ENCODE measurements at places on chromosomes 2 and 18.

- DNase-seq = peak; percentile 58
These were observed 116.4 kb upstream of the NYAP2 start for GRCh38 chr2:225282858-225283710.

DNA sequence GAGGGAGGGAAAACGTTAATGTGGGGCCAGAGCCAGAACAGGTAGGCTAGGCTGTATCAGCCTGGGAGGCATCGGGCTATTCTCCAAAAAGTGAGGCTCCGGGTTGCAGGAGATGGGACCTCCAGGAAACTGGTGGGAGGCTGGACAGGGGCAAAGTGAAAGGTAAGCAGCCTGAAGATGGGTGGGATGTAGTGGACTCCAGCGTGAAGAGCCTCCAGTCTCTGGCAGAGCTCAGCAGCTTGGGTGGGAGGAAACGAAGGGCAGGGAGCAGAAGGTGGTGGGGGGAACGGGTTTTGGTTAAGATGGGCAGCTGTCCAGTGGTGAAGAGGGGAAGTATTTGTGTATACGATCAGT, 3.1 kb upstream of the EMX1 start:
- DNase-seq = no peak

DNA sequence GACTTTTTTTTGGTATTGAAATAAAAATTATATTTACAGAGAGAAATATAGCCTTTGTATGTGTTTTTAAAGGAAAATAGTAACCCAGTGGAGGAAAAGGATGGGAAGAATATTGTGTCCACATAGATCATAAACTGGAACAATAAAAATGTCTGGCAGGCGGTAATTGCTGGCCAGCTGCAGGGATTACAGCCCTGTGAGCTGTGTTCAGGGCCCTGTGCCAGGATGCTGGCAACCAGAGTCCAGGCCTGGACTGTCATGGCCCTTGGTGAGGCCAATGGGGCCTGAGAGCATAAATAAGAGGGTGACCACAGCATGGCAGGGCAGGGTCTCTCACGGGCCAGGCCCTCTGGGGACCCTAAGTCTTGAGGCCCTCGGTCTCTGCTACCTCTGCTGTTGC, 171.2 kb downstream of the ACOXL start:
- DNase-seq = no peak

GRCh38 chr2:12514631-12515437, 201.9 kb upstream of the TRIB2 start:
- no peak for DNase-seq

GRCh38 chr2:70854411-70854810, 18.8 kb upstream of the CD207 start:
- no peak for DNase-seq

DNA sequence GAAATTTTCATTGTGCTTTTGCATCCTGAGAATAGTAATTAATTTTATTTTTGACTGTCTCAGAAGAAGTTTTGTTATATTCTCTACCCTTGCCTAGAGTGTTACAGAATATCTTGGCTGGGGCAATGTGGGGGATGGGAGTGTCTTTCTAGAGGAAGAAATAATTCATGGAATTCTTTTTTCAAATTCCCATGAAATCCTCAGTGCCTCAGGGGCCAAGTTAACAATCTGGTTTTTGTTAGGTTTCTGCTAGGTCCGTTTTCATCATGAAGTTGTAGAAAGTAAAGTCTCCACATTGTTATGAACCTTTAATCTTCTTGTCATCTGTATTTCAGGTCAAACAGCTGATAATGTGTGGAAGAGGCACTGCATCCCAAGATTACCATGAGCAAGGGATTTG, 145.6 kb upstream of the GYPC start:
- no peak for DNase-seq

- DNase-seq = peak; percentile 68
These were observed 90.0 kb upstream of the PPP1CB start for GRCh38 chr2:28661589-28662001.

DNA sequence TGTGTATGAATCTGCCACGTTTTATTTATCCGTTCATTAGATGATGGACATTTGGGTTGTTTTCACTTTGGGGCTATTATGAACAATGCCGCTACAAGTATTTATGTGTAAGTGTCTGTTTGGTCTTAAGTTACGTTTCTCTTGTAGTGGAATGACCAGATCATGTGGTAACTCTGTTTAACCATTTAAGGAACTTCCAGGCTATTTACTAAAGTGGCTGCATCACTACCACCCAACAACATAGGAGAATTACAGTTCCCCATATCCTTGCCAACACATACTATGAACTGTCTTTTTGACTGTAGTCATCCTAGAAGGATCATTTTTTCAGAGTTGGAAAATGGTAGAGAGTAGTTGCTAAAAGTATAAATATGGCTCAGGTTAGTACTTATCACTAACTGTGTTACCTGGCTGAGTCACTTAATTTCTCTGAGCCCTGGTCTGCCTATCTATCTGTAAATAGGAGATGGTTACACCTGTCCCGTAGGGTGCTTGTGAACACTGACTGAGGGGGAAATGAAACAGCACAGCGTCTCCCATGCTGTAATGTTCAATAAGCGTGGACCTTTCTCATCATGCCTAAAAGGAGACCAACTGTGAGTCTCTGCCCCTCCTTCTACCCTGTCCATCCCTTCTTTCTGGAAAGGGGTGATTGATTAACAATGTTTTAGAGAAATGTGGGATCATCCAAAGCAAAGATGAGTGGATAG, 103.1 kb downstream of the SH3RF3 start:
- no peak for DNase-seq

GRCh38 chr2:14677039-14677438, 44.5 kb downstream of the LRATD1 start:
- DNase-seq = no peak

- DNase-seq = peak; percentile 56
These were observed 203.7 kb downstream of the KLHL29 start for GRCh38 chr2:23588508-23589201.

GRCh38 chr2:153808679-153809078, 63.0 kb upstream of the GALNT13 start:
- no peak for DNase-seq

DNA sequence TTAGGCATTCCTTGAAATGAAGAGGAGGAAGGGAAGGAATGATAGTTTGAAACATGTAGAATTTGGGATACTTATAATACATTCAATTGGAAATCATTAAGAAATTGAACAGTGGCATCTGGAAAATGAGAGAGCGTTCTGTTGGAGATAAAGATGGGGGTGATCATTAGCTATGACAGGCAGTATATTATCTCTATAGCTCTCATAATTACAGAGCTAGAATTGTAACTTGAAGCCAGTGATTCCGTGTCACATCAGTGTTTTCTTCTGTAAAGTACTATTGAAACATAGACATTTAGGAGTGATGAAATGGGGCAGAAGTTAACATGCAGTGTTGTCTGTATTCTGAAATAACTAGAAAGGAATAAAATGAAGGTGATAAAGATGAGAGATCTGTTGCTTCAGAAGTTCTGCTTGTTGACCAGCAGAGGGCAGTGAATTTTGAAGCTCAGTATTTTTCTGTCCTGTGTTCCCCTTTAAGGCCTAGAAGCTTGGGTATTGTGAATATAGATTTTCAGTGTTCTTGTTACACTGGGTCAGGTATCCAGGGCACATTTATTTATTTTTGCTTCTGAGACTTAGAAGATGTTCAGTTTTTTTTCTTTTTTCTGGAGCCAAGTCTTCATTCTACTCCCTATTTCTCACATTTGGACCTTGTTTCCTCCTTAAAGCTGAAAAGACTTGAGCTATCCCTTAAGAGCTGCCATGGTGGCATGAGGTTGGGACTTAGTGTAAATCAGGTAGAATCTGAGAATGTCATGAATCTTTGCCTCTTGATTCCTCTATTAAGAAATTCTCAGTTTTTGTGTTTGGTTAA, 157.4 kb downstream of the TAF4B start:
- DNase-seq = peak; percentile 58

DNA sequence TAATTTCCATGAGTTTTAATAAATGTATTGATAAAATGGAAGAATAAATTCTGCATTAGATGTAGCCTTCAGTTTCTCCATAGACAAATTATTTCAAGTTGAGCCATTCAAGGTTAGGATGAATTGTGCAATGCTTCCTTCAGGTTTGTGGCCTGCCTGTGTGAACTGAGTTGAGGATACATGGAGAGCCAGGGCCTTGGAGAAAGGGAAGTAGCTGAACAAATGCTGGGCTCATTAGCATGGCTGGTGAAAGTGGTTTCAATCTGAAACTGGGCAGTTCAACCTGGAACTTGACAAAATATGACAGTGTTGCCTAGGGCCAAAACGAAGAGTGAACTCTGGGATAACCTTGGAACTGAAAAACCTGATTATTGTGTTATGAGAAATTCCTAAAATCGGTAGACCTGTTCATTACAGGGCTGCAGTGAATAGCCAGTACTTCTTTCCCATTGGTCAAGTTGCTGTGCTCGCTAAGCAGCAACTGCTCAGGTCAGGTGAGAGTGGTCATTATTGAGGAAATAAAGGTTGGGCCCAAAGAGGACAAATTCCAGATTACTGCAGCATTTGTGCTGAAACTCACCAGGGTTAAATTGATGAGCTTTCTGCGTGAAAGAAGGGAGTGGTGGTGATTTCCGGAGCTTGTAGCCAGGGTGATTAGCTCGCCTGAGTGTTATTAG, 12.7 kb downstream of the INPP1 start:
- no peak for DNase-seq

- peak; percentile 25 for DNase-seq
These were observed 49.0 kb downstream of the PRKCE start for GRCh38 chr2:45700407-45701013.

GRCh38 chr2:66915237-66915636, 480.3 kb downstream of the MEIS1 start:
- peak; percentile 59 for DNase-seq

GRCh38 chr2:209425471-209426071, 1.7 kb downstream of the MAP2 start:
- peak; percentile 44 for DNase-seq

DNA sequence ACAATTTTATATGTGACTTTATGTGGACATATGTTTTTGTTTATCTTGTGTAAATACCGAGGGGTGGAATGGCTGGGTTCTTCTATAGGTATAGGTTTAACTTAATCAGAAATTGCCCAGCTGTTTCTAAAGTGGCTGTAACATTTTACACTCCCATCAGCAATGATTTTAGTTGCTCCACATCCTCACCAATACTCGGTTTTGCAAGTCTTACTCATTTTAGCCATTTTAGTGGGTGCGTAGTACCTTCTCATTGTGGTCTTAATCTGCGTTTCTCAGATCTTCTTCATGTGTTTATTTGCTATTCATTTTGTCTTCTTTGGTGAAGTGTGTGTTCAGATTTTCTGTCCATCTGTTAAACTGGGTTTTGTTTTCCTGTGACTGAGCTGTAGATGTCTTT, 95.4 kb upstream of the BCL2L11 start:
- no peak for DNase-seq

DNA sequence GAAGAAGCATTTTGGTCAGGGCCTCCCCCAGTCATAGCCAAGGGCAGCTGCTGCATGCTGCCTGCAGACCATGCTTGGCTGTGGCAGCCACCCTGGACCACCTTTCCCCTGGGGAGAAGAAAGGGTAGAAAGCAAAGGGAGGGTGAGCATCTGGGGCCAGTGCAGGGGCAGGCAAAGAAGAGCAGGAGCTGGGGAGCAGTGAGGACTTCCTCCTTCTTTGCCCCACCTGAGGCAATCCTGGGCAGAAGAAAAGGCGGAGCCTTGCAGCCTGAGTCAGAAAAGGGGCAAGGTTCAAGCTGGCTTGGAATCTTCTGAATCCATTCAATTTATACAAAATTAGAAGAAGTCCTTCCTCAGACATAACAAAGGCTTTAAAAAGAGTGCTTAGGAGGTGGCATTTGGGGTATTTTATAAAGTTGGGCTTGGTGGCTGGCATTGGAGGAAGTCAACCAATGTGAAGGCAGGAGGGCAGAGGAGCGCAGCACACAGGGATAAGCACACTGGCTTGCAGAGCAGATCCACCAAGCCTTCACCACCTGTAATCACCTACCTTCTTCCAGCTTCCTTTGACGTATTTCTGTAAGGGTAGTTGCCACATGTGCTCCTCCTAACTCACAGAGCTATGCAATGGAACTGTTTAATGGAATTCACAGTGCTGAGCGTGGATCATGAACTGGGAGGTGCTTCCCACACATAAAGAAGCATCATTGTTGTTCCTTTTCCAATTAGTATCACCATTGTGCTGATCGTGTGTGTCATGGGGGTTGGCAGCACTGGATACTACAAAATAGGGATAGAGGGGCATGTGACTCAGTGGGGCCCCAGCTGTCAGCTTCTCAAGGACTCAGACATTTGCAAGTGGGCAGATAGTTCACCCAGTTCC, 154.4 kb upstream of the EPAS1 start:
- DNase-seq = no peak

DNA sequence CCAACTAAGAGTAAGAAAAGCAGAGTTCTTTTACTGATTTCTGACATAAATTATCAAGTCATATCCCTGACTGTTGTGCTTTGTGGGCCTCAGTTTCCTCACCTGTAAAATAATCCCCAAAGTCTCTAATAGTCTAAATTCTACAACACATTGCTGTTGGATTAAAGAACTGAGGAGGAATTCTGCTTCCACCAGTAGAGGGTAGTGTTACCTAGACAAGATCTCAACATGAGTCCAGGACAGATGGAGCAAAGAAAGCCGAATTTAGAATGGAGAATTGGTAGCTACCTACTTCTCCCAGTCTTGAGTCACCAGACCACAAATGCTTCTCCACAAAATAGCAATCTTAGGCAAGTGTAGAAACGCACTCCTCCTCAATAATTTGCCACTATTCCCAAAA, 462.5 kb upstream of the FSHR start:
- peak; percentile 32 for DNase-seq

GRCh38 chr18:62531931-62532330, 9.1 kb downstream of the ZCCHC2 start:
- no peak for DNase-seq

DNA sequence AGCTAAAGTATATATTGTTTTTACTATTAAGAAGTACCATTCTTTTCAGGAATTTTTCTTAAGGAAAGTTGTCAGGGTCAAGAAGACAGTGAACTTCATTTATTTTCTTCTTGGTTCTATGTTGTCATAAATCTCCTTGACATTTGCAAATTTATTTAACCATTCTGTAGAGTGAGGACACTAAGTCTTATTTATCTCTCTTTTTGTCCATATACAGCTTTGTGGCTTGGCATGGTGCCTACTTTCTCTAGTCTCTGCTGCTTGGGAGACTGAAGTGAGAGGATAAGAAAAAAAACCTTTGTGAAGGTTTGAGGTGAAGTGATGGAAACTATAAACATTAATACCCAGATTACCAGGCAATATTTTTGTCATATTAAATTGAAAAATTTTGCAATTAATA, 1389.4 kb downstream of the SUCLG1 start:
- peak; percentile 80 for DNase-seq

DNA sequence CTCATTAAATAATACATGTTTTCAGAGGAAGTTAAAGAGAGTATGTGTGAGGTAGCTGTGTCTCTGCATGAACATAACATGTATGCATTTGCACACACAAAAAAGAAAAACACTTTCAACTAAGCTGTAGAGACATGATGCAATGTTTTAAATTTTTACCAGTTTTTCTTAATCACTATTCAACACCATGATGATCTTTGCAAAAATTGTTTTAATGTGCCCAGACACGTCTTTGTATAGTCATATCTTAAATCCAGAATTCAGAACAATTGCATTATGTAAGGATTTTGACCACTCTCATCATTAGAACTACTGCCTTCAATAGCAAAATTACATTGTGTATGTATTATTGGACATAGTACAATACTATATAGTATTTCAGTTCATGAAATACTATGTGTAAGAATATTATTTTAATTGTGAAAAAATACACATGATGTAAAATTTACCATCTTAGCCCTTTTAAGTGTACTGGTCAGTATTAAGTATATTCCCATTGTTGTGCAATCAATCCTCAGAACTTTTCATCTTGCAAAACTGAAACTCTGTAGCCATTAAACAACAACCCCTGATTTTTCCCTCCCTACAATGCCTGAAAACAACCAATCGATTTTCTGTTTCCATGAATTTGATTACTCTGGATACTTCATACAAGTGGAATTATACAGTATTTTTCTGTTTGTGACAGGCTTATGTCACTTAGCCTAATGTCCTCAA, 104.5 kb upstream of the ACVR2A start:
- DNase-seq = no peak

Data from fibroblast of skin of right biceps (primary cell).